ENCODE measurements at places on chromosomes 7 and 10.

DNA sequence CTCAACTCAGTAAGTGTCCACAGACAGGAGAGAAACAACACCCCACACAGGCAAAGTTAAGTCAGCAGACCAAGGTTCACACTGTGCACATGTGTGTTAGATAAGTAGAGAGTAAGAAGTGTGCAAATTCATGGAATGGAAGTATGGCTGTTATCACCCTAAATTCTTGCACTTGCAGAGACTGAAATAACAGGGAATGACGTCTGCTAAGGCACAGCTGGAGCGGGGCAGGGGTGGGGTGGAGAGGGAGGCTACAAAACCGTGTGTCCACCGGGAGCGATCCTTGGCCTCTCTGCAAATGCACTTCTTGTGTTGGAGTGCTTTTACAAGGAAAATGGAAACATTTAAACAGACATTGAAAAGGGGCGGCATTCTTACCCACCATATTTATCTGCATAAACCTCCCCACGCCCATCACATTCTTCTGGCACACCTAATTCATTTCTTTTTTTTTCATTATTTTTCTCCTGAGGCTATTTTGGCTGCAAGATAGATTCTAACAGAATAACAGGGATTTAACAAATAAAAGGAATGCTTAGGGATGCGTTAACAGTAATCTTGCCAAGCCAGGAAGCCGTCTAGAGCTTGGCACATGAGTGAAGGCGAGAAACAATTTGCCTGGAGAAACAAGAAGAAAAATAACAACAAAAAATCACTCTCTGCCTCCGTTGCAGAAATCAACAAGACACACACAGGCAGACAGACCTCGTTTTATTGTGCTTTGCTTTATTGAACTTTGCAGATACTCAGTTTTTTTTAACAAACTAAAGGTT, 30.1 kb downstream of the TNS3 start:
- no peak for DNase-seq

DNA sequence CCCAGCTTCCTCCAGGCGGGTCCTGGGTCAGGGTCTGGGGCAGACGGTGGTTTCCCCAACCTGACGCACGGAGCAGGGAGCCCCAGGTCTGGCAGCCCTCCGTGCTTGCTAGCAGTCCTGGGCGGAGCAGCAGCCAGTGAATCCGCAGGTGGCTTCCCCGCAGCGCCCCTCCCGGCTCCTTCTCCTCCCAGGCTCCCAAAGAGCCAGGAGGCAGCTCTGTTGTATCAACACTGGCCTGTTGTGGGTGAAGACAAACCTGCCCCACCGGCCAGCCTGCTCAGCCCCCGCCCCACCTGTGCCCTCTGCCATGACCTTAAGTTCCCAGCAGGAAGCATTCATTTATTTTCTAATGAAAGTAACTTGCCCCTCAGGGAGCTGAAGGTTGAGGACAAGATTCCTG, 24.0 kb upstream of the TMEM213 start:
- no peak for DNase-seq

GRCh38 chr10:133058331-133059092, 29.2 kb upstream of the ADGRA1 start:
- DNase-seq, result no peak

DNA sequence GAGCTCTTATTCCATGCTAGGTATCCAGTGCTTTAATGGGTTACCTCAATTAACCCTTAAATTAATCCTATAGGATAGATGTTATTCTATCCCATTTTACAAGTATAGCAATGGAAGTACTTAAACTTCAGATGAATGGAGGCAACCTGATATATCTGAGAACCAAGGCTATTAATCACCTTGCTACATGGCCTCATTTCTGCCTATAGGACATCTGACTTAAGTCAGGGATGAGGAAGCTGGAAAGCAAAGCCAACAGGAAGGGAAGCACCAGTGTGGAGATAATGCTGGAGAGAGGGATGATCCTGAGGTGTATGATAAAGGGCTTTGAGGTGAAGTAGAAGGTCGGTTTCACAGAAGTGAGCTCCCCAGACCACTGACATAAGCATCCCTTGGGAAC, 132.3 kb downstream of the CHN2 start:
- no peak for DNase-seq

DNA sequence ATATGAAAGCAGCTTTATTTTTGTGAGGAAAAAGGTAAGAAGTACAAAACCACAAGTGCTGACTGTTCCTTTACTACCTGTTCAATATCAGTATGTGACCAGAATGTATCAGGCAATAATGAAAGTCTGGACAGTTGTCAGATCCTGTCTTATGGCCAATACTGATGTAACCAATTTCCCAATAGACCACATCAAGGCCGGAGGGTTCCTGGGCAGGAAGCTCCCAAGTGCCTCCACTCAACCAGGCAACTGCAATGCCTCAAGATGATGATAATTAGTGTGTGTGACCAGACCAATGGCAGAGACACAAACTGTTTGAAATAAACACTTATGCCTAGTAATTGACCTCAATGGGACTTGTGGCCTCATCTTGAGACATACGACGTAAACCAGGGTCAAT, 149.4 kb upstream of the ASAH2 start:
- DNase-seq, result no peak

- no peak for DNase-seq
Measured at GRCh38 chr10:14837003-14837756, 657 bp downstream of the CDNF start.

DNA sequence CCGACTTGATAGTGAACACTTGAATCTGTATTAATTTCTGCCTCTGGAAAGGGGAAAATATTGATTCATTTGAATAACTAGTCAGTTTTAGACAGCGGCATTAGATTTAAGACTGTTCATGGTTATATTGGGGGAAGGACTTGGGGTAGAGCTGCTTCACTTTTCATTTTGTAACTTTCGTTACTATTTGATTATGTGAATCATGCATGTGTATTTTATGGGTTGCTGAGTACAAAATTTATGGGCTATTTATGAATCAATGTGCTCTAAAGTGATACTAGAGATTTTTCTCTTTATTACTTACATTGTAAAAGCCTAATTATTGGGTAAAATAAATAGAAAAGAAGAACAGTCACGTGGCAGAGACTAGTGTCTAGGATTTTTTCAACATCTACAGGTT, 4.9 kb downstream of the GLUD1 start:
- DNase-seq, result no peak

DNA sequence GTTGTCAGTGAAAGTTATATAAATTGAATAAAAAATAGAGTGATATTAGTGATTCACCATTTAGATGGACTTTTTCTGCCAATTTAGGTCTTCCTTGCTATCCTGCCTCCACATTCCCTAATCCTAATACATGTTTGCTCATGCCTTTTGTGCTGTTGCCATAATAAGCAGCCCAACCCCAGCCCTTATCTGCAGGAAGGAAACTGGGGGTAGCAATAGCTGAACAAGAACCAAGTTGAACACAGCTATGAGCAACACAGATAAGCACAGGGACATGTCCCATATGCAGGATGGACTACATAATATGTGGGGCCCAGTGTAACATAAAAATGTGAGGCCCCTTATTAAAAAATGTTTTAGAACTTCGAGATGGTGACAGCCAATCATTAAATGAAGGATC, 91.2 kb upstream of the AHR start:
- DNase-seq, result no peak

GRCh38 chr10:69409968-69410367, 6.8 kb downstream of the TACR2 start:
- no peak for DNase-seq

- DNase-seq, result no peak
Measured at GRCh38 chr10:25697412-25697811, 236.6 kb upstream of the MYO3A start.

- no peak for DNase-seq
Measured at GRCh38 chr7:28551331-28551730, 139.0 kb downstream of the CREB5 start.
